ENCODE measurements at places on chromosomes 11 and 22. TPM values are rescaled to one million over a fixed set of nuclear protein-coding genes. Genes with fewer than 3 reads are reported as not detected.

Gene OR51B5
- total RNA-seq, result not detected

Gene CCDC73
- 0.06 TPM for total RNA-seq

Gene SNX15
- 9.1 TPM for total RNA-seq

Gene TTC12
- total RNA-seq, result 13.9 TPM

Gene GAL3ST1
- 2.7 TPM for total RNA-seq

Gene NEAT1
- total RNA-seq, result 414 TPM

Gene B4GAT1
- 12.6 TPM for total RNA-seq

Gene ZC3H7B
- total RNA-seq, result 23.1 TPM

Gene CCDC83
- not detected for total RNA-seq

Gene KCTD14
- total RNA-seq, result 13.9 TPM

Gene UPK2
- not detected for total RNA-seq

Gene STK33
- total RNA-seq, result 6.2 TPM

Gene MMP3
- 0.16 TPM for total RNA-seq

GRCh38 chr11:113465786-113466185 is 9.4 kb downstream of the DRD2 start:
- no peak for DNase-seq

DNA sequence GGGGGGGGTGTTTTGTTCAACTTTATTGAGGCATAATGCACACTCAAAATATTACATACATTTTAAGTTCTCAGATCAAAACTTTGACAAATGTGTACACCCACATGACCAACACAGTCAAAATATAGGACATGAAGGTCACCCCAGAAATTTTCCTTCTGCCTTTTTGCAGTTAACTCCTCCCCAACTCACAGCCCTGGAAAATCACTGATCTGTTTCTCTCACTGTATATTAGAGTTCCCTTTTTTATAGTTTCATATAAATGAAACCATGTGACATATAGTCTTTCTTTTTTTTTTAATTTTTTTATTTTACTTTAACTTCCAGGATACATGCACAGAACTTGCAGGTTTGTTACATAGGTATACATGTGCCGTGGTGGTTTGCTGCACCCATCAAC is 4.6 kb downstream of the TMPRSS5 start:
- DNase-seq, result no peak

DNA sequence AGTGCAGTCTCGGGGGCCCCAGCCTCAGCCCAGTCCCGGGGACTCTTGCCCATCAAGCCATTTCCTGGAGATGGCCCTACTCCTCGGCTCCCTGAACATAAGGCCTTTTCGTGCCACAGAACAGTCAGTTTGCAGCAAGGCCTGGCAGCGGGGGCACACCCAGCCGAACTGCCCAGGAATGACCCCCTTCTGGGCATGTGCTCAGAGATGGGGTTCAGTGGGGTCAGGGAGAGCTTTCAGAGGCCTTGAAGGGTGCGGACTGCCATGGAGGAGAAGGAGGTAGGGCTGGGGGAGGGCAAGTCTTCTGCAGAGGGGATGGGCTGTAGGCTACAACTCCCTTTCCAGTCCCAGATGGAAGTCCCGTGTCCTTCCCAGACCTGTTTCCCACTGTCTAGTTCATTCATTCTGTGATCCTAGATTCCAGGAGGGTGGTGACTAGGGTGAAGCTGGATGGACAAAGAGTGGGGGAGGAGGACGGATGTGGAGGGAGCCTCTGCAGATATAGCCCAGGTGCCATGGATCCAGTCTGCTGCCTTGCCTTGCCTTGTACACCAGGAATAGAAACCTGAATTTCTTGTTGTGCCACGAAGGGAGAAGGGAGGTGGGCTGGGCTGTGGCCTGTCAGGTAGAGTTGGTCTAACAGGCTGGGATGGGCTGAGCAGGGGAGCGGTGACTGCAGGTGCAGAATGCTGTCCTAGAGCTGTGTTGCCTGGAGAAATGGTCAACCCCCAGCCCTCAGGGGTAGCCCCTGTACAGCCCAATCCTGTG is 14.2 kb upstream of the OMP start:
- peak; percentile 41 for DNase-seq

- DNase-seq, result peak; percentile 6
Measured at GRCh38 chr11:82356316-82356715, 377.3 kb downstream of the FAM181B start.

DNA sequence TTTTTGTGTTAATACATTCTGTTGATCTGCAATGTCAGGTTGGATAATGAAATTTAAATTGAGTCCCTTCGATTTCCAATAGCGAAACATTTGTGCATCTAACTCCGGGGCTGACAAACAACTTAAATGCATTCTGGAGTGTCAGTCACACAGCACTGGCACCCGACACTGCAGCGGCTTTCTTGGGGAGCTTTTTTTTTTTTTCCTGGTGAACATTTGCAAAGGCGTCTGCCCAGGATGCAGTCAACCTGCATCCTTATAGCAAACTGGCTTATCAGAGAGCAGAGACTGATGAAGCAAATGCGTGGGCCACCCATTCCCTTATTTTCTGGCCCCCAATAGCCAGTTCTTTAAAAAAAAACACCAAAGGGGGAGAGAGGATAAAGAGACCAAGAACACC is 1167.7 kb downstream of the LRRC4C start:
- no peak for DNase-seq

DNA sequence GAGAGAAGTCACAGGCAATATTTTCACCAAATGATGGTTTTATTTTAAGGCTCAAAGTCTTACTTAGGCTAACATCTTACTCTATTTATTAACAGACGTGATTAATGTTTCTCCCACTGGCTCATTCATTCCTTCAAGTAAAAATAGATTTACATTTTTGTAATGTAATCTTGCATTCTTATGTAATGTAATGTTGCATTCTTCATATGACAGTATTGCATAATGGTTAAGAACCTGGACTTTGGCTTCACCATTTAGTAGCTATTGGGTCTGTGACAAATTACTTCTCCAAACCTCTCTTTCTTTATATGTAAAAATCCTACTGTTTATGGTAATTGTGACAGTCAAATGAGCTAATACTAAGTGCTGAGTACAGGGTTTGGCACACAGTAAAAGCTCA is 3.3 kb upstream of the DIXDC1 start:
- DNase-seq, result no peak

- DNase-seq, result no peak
Measured at GRCh38 chr11:70073871-70074371, 4.2 kb upstream of the ANO1 start.

DNA sequence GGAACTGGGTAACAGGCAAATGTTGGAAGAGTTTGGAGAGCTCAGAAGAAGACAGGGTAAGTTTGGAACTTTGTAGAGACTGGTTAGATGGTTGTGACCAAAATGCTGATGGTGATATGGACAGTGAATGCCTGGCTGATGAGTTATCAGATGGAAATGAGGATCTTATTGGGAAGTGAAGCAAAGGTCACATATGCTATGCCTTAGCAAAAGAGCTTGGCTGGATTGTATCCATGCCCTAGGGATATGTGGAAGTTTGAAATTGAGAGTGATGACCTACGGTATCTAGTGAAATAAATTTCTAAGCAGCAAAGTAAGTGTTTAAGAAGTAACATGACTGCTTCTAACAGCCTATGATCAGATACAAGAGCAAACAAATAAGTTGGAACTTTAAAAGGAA is 17.8 kb downstream of the BBOX1 start:
- DNase-seq, result no peak

DNA sequence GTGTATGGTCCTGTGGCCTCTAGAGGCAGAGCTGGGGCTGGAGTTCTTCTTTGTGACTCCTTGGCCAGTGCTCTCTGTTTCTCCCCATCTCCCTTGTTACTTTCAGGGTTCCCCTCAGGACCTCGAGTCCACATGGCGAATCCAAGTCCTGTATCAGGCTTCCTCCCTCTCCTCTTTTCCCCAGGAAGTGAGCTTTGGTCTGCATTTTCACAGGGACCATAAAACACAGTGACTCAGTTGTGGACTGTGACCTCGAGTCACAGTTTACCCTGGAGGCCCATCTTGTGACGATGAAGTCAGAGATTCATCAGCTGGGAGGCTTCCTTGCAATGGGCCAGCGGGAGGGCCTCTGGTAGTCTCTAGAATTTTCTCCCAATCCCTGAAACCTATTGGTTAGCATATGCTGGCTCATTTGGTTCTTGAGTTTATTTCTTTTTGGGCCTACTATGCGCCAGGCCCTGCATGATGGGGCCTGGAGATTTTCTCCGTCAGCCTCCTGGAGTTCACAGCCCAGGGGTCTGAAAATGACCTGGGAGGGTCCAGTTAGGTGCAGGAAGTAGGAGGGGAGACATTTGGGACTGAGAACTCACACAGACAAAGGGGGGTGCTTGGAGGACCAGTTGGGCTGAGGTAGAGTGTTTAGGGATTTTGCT is 100.8 kb downstream of the KIAA1671 start:
- no peak for DNase-seq

GRCh38 chr11:123478352-123478987 is 48.4 kb downstream of the GRAMD1B start:
- no peak for DNase-seq

- peak; percentile 72 for DNase-seq
Measured at GRCh38 chr11:124745835-124746620, 6.0 kb downstream of the VSIG2 start.

GRCh38 chr22:29040385-29041275 is 21.0 kb downstream of the C22orf31 start:
- DNase-seq, result peak; percentile 58

- no peak for DNase-seq
Measured at GRCh38 chr11:11740073-11740702, 101.6 kb upstream of the USP47 start.

GRCh38 chr22:34161431-34162123 is 241.3 kb upstream of the LARGE1 start:
- DNase-seq, result no peak

DNA sequence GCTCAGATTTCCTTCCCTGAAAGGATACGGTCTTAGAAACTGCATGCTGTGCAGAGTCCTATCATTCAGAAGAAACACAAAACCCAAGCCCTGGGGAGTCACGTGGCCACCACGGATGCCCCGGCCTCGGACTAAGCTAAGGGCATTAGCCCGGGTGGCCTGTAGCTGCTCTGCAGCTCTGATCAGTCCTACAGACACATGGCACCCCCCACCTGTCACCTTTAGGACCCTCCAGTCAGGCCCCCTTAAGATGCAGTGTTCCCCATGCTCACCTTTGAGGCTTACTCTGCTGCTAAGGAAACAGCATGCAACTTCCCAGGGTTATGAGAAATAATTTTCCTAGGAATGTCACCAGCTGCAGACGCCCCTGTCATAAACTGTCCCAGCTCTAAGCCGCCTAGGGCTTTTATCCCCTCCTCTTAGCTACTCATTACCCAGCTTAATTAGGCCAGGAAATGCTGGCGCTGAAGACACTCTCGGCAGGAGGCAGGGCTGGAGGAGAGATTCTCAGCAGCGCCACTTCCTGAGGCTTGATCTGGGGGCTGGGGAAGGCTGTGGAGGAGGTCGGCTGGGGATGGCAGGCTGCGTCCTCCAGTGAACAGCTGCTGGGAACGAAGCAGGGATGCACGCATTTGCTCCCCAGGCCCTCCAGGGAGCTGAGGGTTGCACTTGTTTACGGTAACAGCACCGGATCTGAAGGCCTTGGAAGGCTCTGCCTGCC is 47.2 kb upstream of the ADA2 start:
- DNase-seq, result no peak

- DNase-seq, result no peak
Measured at GRCh38 chr22:44458044-44459020, 39.7 kb downstream of the RTL6 start.

DNA sequence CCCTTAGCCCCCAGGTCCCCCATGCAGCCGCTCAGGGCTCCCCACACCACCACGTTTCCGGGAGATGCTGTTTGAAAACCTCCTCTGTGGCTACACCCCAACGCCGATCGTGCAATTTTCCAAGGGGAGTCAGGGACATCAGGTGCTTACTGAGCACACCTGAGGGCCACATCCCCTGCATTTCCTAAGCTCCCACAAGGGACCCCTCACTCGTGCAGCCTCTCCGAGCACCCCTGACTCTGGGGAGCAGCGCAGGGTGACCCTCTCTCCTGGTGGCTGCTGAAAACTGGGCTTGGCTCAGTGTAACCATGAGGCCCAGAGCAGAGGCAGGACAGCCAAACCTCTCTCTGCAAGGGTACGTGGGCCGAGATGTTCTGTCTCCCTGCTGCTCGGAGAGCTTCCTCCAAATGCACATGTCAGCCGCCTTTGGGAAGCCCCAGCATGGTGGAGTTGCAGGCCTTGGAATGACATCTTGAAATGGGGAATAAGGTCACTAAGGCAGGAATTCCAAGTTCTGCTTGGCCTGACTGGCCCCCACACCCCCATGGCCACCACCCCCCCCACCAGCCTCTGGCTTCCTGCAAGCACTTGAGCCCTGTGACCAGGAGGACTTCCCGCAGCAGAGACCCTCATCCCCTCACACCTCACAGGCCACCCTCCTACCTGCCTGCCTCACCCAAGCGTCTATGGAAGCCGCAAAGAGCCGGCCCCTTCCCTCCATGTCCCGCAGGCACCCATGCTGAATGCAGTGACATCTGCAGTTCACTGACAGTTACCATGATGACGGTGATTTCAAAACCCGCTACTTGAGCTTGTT is 257.4 kb downstream of the BRD1 start:
- DNase-seq, result no peak

DNA sequence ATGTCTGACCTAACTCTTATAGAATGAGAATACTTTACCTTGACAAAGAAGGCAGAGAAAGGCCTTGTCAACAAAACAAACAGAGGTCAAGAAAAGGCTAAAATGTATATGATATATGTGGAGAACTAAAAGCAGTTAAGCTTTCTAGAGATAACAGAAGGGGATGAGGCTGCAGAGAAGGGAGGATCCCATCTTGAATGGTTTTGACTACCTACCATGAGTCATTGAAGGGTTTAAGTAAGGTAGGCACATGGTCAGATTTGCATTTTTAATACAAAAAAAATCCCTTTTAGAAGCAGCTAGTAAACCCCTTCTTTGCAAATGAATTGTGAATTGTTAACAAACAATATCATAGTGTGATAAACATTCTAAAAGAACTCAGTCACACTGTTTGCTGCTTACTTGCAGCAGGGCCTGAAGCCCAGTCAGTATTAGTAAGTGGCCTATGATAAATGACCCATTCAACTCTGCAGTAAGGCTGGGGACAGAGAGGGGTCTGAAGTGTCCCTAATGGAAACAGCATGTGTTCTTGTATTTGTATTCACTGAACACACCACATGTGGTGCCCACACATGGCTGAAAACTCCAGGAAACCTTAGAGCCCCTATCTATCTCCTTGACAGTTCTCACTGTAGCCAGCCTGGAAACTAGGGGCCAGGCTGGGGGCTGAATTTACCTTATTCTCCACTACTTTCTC is 328.8 kb upstream of the PITPNB start:
- no peak for DNase-seq

GRCh38 chr22:36334821-36335603 is 52.8 kb downstream of the MYH9 start:
- DNase-seq, result peak; percentile 69

- no peak for DNase-seq
Measured at GRCh38 chr22:39470451-39471291, 13.9 kb downstream of the MGAT3 start.

DNA sequence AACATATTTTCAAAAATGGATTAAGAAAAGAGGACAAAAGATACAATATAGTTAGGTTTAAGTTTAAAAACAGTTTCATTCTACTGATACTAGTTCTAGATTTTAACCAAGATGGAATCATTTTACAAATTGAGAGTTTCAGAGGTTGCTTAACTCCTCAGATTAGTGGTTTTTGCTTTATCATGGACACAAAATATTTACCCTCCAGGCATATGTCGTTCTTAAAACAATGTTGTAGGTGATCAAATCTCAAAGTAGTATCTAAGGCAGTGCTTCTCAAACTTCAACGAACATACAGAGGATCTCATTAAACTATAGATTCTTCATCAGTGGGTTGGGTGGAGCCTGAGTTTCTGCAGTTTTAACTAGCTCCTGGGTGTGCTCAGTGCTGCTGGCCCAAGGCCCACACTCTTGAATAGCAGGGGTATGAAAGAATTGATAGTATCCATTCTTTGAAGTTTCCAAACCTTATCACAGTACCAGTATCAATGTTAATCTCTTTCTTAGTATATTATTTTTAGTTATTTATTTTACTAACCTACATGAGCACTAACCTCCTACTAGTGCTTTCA is 48.0 kb downstream of the YAP1 start:
- DNase-seq, result no peak

Data from pancreas (tissue), 10 donors.